ENCODE measurements at places on chromosomes 5 and 9.

GRCh38 chr5:16819522-16820167, 116.4 kb downstream of the MYO10 start:
- DNase-seq, result no peak

- DNase-seq, result no peak
Measured at GRCh38 chr5:56913766-56914165, 4.4 kb downstream of the SETD9 start.

GRCh38 chr9:23821375-23822181, 4.5 kb downstream of the ELAVL2 start:
- DNase-seq, result no peak

- DNase-seq, result no peak
Measured at GRCh38 chr5:13248253-13248652, 696.2 kb downstream of the DNAH5 start.

DNA sequence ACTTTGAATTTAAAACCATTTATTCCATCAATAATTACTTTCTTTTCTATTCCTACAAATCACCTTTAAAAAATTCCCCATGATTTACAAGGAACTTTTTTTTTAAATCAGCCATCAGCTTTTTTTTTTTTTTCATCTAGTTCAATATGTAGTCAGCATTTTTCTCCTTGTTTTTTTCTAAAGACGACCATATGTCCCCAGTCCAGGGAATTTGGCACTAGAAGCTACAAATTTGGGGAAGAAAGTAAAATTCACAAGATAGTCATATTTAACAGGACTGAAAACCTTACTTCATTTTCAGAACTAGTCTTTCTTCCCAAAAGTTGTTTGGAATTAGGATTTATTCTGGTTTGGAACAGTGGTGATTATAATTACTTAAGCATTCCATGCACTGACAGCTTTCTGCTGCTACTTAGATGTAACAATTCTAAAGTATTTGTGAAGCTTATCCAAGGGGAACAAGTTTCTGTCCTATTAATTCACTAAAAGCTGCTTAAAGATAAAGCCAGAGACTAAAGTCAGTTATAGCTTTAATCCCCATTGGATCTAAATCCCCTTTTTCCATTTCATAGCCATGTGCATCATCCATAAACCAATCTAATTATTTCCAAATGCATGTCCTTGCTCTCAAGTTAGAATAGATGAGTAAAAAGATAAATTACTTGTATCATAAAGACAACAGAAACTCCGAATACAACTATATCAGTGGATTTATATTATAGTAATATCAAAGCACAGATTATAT, 7.4 kb upstream of the SNCAIP start:
- no peak for DNase-seq

DNA sequence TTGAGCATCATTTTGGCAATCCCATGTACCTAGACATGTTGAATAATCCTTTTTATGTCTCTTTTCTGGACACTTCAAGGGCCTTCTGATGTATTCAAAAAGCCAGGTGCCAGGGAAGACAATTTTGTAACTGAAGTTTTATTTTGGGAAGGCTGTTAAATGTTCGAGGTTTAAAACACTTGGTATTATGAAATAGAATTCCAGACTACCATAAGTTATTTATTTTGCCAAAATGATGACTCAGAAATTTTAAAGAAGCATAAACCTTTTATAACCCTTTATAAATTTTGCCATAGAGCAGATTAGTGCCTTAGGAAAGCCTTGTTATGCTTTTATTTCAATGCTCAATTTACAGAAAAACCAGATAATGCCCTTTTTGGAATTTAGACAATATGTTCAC, 30.3 kb upstream of the UHRF2 start:
- DNase-seq, result no peak

GRCh38 chr5:165334201-165334600, 1828.8 kb downstream of the MAT2B start:
- DNase-seq, result no peak
